ENCODE measurements at places on chromosomes 16 and 17.

DNA sequence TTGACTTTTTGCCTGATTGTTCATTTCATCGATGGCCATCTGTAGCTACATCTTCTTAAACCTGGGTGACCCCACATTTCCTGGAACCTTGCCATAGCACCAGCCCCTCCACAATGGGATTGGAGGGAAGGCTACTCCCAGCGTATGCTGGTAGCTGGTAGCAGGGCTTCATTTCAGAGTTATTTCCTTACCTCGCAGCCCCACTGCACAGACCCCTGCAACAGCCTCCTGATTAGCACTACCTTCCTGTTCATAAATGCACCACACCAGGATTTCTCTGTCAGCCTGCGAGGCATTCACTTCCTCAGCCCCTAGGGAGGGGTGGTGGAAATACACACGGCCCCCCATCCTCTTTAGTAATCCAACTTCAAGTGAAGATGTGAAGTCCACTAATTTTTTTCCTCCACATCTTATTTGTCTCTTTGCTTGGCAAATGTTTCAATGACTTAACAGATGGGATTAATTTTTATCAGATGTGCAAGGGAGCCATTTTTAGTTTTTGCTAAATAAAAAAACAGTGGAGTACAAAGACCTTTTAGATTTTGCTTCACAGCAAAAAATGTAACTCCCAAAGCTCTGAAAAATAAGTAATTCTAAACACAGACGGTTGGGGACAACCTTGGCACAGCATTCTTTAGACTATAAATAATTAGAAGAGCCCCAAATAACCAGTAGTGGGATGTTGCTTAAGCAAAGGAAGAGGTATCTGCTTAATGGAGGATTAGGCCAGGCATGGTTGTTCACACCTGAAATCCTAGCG lies 76.6 kb downstream of the CLEC16A start:
- DNase-seq: no peak

DNA sequence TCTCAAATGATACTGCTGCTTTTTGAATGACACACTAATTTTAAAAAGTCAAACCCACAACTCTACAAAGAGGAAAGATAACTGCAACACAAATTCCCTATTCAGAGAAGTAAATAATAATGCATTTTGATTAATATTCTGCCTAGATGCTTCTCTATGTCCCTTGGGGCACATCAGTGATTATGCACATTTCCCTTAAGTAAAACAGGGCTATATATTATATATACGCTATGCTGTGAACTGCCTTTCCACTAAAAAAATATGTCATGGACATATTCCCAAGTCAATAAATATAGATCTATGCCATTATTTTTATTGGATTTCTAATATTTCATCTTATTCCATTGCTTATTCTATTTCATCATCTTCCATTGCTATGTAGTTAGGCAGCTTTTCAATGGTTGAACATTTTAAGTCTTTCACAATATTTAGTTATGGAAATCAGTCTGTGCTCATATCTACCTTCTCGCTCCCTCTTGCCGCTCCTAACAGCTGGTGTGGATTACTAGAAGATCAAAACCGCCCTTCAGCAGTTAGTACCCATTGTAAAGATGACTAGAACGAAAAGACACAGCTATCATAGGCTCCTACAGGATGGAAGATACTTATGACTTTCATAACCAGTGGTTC lies 468.2 kb upstream of the GOT2 start:
- DNase-seq: no peak

GRCh38 chr17:34579017-34579946 lies at the start of gene TMEM132E:
TMEM132E (plus strand) TSS chr17:34579582; CDS start chr17:34581077, 1,495 bp downstream.
- no peak for DNase-seq

- peak; percentile 48 for DNase-seq
Observed at GRCh38 chr17:78865682-78866390, 25.2 kb upstream of the USP36 start.

DNA sequence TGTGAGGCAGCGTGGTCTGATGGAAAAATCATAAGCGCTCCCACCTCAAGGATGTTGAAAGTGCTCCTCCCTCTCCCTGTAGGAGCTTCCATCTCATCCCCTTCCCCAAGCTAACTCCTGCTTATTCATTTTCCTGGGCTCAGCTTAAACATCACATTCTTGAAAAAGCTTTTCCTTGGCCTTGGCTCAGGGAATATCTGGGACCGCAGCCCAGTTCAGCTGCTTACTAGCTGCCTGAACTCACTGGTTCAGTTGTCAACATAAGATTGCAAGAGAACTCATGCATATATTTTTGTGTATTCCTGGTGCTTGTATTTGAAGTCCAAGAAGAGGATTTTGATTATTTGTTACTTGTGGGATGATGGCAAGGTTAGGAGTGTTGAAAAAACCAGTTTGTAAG lies 91.5 kb downstream of the UTP18 start:
- no peak for DNase-seq

- no peak for DNase-seq
Observed at GRCh38 chr16:71472051-71472450, 10.0 kb upstream of the ZNF23 start.

GRCh38 chr17:64565563-64565962 lies 58.8 kb downstream of the CEP95 start:
- no peak for DNase-seq

GRCh38 chr17:6456914-6457687 lies 12.8 kb downstream of the PIMREG start:
- DNase-seq: no peak

- DNase-seq: no peak
Observed at GRCh38 chr17:8898126-8898525, 30.7 kb upstream of the PIK3R6 start.

GRCh38 chr16:79456036-79456435 lies 144.5 kb downstream of the MAF start:
- DNase-seq: no peak

DNA sequence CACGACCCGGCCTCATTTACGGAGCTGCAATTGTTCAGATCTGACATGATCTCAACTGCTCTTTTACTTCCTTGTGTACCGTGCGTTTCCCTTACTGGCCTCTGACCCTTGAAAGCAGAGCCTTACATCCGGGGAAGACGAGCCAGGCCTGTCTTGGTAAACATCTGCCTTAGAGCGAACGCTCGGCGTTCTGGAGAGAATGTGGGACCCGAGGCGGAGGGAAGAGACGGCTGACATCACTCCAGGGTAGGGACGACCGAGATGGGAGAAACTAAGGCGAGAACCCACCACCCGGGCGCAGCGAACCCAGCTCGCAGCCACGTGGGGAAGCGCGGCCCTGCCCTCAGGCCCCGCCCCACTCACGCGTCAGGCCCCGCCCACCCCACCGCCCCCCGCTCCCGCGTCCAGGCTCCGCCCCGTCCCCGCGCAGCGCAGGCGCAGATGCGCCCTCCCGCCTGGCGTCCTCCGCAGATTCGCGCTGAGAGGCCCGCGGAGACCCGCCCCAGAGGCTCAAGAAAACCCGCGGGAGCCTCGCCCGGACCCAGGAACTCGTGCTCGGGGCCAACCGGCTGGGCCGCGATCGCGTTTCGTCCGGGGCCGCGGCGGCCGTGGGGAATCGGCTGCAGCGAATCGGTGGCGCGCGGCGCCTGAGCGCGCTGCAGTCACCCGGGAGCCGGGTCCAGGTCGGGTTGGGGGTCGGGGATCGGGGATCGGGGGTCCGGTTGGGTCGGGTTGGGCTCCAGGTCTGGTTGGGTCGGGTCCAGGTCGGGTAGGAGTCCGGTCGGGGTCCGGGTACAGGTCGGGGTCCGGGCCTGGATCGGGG lies at the start of gene TELO2:
TELO2 (plus strand) TSS at position 438 of the 823 bp plus-strand sequence. CDS start 922 bp downstream, outside the sequence.
- DNase-seq: peak; percentile 73

- no peak for DNase-seq
Observed at GRCh38 chr17:80358861-80359260, 56.1 kb upstream of the ENDOV start.

DNA sequence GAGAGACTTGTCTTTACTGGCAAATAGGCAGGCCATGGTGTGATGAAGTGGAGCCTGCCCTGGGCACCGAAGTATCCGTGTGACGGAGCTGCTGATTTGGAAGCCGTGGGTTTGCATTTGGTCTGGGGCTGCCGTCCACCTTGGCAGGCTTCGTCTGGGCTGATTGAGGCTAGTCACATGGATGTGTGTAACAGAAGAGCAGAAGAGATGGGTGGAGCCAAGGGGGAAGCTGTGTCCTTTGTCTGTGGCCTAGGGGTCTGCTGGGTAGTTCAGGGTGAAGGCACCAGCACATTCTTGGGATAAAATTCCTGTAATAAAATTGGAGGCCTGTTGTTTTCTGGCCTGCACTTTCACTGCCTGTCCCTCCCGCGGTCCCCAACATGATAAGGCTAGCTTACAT lies 106.1 kb downstream of the AATF start:
- no peak for DNase-seq

DNA sequence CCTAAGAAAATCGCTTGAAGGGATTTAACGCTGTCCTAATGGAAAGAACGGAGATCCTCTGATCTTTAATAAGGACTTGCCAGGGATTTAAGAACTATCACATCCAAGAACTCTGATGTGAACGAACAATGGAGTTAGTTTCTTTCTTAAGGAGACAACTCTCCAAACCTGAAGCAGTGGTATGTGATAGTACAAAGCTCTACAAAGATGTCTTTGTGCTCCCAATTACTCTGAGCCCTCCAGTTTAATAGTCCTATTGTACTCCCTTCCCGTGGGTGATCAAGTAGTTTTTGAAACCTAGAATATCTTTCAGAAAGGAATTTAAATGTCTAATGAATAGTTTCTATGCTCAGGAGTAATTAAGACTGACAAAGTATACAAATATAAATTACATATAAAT lies 123.8 kb downstream of the FTO start:
- no peak for DNase-seq

DNA sequence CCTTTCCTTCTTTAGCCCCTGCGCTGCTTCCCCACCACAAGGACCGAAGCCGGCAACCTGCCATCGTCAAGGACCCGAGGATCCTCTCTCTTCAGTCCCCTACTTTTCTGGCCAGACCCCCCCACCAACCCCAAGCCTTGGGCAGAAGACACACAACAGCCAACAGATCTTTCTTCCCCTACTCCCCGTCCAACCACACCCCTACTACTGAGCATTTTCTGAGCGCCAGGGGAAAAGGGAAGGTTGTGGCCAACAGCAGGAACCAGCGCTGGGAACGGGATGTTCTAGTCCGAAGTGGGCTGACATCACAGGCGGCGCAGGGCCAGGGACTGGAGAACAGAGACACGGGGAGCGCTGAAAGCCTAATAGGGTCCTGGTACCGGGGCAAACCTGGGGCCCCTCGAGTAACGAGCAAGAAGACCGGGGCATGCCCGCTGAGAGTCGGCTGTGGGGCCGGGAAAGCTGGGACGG lies 528 bp downstream of the PER1 start:
- no peak for DNase-seq

All from activated CD8-positive, alpha-beta memory T cell treated with anti-CD3 and anti-CD28 coated beads for 4 hours (primary cell).